ENCODE measurements at places on chromosomes 7 and 10.

- peak; percentile 72 for DNase-seq
Measured at GRCh38 chr10:110547139-110547761, 20.2 kb upstream of the SMC3 start.

- no peak for DNase-seq
Measured at GRCh38 chr10:87579563-87579962, 74.9 kb downstream of the MINPP1 start.

DNA sequence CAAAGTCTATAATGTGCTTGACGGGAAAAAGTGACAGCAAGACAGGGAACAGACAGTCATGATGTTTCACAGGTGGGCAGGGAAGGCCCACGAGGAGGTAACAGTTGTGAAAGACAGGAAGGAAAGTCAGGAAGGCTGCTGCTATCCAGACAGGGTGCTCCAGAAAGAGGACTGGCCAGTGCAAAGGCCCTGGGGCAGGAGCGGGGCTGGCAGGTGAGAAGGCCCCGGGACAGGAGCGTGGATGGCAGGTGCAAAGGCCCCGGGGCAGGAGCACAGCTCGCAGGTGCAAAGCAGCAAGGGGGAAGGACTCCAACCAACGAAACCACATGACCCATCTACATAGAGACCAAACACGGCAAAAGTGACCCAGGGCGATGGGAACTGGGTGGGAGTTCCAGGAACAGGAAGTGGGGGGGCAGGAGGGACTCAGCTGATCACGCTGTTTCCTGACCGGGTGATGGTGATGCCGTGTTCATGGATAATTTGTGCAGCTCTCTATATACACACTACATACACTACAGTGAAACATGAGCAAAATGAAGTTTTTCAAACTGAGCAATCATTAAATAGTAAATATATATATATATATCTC, 138.2 kb downstream of the MAD1L1 start:
- no peak for DNase-seq

GRCh38 chr10:124035928-124036558, 57.4 kb downstream of the CHST15 start:
- no peak for DNase-seq

DNA sequence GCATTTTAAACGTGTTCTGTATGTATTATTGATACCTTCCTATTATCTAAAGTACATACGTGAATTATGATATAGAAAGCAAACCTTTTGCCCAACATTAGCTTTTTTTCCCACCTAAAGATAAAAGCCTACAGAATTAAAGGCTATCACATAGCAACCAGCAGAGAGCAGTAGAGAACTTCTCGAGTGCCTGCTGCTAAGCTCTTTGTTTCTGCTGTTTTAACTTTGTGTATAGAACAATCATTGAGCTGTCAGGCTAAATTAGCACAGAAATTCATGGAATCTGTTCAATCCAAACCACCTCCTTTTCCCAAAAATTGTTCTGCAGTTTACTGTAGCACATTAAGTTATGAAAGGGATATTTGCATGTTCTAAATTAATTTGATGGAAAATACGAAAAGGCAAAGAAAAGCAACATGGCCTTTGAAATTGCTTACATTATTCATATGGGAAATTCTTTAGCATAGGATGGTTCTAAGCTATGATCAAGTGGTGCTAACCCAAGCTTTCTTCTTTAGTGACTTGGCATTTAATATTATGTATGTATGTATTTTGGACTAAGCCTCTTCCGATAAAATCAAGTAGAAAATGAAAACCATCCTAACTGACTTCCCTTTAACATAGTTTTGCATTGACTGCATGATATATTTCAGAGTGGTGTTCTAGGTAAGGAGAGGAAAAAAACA, 1288.5 kb downstream of the GATA3 start:
- DNase-seq = peak; percentile 35

GRCh38 chr10:91681361-91682276, 48.7 kb upstream of the PPP1R3C start:
- DNase-seq = no peak

- no peak for DNase-seq
Measured at GRCh38 chr7:157423348-157423747, 86.5 kb downstream of the DNAJB6 start.

- no peak for DNase-seq
Measured at GRCh38 chr7:43430411-43430810, 152.5 kb upstream of the STK17A start.

DNA sequence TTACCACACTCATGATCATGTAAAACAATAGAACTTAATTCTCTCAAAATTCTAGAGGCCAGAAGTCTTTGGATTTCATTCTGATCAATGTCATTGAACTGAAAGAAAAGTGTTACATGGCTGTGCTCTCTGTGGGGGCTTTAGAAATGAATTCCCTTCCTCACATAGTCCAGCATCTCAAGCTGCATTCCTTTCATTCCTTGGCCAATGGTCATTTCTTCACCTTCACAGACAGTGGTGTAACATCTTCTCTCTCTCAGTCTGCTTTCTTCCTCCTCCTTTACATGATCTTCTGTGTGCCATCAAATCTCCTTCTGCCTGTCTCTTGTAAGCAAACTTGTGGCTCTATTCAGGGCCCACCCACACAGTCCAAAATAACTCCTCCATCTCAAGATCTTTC, 735.3 kb downstream of the SUGCT start:
- DNase-seq = peak; percentile 27

GRCh38 chr7:136405931-136406777, 429.0 kb upstream of the MTPN start:
- DNase-seq = peak; percentile 57

GRCh38 chr10:119658274-119658673, 7.1 kb downstream of the BAG3 start:
- peak; percentile 87 for DNase-seq

- no peak for DNase-seq
Measured at GRCh38 chr7:2698581-2699288, 10.7 kb downstream of the AMZ1 start.

DNA sequence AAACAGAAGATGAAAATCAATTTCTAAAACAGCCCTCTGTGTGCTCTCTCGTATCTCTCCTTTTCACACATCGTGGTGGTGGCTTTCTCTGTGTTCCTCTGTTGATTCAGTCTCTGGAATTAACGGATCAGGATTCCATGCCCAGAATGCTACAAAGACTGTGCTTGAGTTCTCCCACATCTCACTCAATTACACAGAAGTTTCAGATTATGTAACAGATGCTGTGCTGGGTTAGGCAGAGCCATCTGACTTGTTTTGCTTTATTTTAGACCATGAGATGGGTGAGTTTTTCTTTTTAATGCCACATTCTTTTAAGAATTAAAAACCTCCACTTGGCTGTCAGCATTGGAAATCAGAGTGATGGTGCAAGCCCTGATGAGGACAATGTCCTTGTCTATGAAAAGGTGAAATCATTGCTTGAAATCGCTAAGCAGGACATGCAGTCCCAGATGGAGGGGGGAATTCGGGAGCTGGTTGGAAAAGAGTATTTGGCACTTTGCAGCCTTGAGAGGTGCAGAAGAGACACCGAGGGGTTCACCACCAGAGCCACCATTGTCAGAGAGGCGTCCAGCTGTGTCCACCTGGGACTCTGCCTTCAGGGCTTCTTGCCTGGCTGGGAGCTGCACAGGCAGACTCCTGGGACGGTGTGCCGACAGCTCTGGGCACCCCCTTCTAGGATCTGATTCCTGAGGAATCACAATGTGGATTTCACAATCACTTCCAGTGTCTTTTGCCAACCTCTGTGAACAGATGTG, 80.4 kb downstream of the EGFR start:
- DNase-seq = peak; percentile 75

DNA sequence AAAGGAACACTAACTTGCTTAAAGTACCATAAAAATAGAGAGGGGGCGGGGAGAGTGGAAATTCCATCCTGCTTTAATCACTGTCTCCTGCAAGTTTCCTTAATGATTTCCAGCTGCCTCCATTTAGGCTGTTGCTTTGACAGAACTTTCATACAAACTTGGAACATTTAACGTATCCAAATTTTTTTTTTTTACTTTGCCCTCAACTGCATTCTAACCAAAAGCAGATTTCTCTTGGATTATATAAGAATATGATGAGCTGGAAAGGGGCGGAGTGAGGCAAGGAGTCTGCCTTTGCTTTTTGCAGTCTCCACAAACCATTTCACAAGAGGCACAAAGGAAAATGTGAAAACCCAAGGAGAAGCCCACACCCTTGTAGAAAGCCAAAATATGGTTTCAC, 46.6 kb upstream of the COL1A2 start:
- DNase-seq = peak; percentile 99

DNA sequence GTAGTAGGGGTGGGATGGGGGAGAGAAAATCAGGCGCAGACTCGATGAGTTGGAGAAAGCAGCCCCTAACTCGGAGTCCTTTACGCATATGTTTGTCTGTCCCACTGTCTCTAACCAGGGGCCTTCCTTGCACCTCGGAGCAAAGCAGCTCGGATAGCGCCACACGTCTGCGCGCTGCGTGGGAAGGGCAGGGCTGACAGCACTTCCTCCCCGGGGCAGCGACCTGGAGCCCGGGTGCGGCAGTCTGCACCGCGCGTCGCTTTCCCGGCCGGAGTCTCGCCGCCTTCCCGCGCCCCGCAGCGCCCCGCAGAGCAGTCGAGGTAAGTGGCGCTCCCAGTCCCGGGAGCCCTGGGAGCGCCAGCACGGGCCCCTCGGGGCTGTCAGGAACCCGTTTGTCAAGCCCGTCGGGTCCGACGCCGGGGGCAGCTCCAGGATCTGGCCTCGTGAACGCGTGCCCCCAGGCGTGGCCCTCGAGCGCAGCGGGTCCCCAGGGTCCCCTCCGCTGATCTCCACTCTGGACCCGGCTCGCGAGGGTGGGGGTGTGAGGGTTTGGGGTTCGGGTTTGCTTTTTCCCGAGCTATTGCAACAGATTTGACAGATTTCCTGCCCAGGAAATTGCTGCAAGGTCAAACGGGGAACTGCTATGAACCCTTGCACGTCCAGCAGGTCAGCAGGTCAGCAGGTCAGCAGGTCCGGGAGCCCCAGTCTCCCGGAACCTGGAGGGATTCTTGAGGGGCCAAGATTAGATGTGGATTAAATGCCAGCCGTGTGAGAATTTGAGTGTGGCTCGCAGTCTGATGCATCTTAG, 597 bp downstream of the APBB1IP start:
- DNase-seq = peak; percentile 45

DNA sequence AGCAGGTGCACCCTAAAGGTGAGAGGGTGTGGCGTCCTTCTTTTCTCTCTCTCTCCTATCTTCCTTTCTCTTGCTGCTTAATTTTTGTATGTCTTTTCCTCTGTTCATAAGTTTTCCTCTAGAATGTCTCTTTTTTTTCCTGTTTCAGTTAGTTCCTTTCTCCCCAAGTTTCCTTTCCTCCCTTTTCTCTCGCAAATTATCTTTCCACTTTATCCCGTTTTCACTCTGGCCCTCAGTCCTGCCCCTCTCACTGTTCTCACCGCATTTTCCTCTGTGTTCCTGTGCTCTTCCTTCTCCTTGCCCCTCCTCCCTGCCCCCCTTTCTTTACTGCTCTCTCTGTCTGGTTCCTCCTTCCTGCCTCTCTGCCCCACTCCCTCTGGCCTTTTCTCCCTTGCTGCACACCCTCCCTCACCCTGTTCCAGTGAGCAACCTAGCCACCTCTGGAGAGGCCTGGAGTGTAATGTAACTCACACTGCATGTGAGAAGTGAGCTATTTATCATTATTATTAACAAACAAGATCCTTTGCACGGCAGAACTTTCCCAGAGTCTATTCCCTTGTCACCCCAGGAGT, 158.5 kb downstream of the C10orf105 start:
- no peak for DNase-seq

DNA sequence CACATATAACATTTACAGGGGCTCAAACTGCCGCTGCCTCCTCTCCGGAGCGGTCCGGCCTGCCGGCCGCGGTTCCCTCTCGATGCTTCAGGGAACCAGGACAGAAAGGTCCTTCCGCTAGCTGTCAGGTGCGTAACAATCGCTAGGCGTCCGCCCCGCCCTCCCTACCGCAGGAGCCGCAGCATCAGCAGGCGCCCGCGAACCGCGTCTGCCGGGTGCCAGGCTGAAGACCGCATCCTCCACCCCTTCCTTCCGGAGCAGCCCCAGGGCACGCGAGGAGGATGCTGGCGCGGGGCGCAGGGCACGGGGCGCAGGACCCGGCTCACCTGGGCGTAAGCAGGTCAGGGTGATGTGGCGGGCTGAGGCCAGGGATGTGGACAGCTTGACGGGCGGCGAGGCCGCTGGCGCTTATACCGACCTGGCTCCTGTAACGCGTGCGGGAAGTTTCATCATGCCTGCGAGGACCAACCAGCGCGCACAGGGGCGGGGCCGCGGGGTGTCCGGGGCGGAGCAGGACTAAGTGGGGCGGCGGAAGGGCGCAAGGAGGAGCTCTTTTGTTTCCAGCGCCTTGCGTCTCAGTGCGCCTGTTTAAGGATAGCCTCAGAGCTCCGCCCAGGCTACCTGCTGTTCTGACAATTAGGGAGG, at the start of gene ASNS:
ASNS (minus strand) TSS at position 384 of the 645 bp plus-strand sequence. CDS start 3,252 bp downstream, outside the sequence.
- peak; percentile 92 for DNase-seq
